Left forelimb (tissue), 1 donor: ENCODE measurements at places on chromosomes 5 and 9.

DNA sequence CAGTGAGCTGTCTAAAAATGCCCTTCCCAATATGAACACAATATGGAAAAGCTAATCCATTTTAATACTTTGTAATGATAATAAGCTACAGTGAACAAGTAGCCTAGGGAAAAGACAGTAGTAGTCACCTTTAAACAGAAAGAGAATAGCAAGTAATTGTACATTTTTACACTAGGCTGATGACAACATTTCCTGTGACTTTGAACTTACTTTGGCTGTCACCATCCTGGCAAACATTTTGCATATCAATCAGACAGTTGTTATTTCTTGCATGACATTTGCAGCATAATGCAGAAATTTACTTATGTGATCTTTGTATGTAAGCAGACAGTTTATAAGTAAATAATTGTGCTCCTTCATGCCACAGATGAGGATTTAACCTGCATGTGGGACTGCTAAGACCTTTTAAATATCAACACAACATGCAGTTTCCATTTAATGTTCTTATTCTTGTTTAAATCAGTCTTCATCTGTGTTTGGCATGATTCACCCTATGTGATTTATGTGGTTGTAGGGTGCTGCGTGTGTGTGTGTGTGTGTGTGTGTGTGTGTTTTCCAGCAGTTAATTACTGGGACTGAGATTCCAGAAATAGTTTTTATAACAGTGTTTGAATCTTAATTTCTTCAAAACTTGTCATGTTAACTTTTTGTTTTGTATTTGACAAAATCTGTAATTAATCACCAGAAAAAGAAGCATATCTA, 997.1 kb upstream of the ARRDC3 start:
- no peak for DNase-seq

DNA sequence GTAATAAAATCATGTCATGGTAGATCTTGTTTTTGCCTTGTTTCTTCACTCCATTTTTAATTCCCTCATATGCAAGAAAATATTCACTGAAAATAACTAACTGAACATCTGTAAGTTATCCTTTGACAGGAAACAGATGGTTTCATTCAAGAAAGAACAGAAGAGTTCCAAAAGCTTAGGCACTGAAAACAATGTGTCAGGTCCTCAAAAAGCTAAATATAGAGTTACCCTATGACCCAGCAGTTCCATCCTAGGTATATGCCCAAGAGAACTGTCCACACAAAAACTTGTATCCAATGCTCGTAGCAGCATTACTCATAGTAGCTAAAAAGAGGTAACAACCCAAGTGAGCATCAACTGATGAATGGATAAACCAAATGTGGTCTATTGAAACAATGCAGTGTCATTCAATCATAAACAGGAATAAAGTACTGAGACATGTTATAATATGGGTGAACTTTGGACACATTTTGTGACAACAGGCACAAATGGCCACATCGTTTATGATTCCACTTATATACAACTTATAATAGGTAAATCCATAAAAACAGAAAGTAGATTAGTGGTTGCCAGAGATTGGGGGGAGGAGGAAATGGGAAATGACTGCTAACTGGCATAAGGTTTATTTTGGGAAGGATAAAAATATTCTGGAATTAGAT, 231.0 kb downstream of the FRMD3 start:
- no peak for DNase-seq

DNA sequence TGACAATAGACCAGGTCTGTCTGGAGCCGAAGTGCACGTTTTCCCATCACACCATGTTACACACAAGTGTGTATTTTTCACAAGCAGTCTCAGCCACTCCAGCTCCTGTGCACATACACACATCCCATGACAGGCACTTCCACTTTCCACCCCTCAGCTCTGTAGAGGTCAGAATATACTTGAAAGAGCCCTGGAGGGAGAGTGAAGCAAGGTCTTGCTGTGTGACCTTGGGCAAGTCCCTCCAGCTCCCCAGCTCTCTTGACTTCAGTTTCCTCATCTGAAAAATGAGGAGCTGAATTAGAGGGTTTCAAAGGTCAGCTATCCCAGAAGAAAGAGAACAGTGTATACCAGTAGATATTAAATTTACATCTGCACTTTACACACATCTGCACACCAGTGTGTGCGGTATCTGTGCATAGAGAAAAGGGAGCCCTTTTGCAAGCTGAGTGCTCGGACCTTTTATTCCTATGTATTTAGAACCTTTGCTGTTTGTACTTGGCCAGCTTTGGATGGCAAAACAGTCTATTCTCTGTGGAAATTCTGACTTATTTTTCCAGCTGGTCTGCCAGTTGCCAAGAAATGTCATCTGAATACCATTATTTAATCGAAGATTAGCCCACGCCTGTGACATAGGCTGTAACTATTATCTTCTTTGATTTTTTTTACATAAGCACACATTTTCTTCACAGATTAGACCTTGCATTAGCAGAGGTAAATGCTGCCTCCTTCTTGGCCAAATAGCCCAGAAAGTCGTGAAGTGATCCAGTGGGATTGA, 528.0 kb downstream of the BNC2 start:
- no peak for DNase-seq

- DNase-seq: no peak
Measured at GRCh38 chr5:136242136-136242535, 49.2 kb upstream of the SMIM32 start.

DNA sequence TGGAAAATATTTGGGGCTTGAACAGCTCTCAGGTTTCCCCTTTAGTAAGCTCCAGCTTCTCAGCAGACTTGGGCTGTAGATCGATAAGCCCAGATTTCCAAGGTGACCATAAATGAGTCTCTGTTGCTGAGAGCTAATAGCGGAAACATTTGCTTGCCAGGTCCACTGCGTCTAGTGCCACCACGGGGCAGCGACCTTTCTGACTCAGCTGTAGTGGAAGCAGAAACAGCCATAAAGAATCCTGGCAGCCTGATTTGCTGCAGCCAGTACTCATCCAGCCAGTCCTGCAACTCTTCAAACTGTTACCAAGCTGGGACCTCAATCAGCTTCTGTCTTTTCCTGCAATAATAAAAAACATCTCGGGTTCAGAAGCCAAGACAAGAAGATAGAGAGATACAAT, 241.7 kb downstream of the DOCK8 start:
- DNase-seq: no peak

- no peak for DNase-seq
Measured at GRCh38 chr9:126474786-126475485, 138.8 kb upstream of the LMX1B start.

DNA sequence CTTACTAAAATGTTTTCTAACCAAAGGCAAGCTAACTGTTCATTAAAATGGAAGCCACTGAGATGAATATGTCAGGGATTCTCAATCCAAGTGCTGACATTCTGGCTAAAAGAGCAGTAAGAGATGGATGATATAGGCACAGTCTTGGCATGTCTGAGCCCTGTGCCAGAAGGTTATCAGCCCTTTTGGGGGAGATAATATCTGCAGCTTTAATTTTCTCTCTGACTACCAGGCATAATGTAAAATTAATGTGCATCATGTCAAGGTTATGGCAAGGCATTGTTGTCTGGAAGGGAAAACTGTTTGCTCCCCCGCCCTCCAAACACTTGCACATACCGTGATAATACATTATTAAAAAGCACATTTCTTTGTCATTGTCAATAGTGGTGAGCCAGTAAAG, 609.8 kb downstream of the ZNF608 start:
- DNase-seq: no peak

DNA sequence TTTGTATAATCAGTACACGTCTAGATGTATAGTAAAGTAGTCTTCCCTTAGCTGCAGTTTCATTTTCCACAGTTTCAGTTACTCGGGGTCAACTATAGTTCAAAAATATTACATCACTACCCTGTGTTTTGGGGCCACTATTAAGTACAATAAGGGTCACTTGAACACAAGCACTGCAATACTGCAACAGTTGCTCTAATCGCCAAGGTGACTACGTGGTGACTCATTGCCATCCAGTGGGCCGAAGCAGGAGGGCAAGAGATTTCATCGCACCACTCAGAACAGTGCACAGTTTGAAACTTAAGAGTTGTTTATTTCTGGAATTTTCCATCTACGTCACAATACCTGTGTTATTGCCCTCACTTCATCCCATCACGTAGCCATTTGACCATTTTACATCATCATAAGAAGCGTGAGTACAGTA, at the start of gene ARL14EPL:
TSS of gene ARL14EPL (plus strand) at position 379 of the 424 bp plus-strand sequence. CDS start 18,994 bp downstream, outside the sequence.
- DNase-seq: no peak

GRCh38 chr9:86301686-86302085, 19.3 kb upstream of the ISCA1 start:
- no peak for DNase-seq

DNA sequence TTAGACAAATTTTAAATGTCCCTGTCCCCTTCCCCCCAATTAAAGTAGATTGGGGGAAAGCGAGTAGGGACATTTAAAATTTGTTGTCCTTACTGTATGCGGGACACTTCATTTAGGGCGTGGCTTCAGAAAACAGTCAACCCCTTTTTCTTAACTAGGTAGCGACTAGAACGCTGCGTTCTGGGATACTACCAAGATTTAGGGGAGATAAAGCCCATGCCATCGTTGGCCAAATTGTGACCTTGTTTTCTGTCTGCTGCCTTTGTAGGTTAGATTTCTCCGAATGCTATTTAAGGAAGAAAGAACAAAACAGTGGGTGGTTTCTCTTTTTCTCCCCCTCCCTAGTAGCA, 1.2 kb downstream of the CKS2 start:
- DNase-seq: no peak

DNA sequence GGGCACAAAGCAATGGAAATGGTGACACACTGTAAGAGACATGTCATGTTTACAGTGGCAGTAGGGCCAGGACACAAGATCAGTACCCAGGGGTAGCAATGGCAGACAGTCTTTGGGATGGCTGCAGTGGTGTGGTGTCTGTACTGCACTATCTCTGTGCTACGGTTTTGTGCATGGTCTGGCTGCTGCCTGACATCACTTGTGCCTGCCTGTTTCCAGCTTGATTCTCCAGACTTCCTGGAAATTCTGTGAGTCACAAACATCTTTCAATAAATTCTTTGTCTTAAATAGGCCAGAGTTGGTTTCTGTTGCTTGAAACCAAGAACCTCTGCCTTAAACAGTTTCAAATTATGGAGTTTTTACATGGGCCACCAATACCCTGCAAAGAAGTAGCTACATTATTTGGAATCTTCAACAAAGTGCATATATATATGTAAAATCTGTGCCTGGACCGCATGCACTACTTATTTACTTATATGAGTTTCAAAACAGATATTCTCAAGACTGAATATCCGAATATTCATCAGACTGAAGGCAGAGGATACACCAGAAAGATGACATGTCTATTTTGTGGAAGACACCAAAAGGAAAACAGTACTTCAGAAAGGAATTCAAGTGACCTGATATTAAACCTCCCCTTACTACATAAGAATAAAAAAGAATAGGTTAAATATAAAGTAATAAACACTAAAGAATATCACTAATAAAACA, 188.1 kb downstream of the RFX3 start:
- DNase-seq: no peak

DNA sequence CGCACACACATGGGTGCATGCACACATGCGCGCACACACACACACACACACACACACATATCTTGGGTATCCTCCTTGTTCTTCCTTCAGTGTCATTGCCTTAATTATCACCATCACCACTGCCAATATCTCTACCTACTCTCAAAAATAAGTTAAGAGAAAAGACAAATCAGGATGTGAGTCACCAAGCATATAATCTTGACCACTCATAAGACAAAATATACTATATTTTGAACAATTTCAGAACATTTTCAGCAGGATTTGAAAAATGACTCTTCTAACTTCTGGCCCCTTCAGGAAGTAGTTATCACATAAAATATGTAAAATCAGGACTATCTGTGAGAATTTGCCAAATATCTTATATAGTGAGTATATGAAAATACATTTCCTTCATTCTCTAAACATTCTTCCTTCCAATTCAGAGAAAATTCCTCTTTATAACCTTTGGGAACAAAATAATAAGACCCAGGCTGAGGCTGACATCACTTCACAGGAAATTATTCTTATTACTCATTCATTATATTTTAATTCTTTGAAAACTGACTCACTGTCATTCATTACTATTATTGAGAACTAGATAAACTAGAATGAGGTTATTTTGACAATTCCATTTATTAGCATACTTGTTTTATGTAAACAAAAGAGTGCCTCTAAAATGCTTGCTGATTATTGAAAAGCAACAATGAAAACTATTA, 772.0 kb upstream of the ACO1 start:
- DNase-seq: no peak

GRCh38 chr9:119852390-119852789, 483.2 kb upstream of the BRINP1 start:
- DNase-seq: no peak

- no peak for DNase-seq
Measured at GRCh38 chr5:128014578-128014977, 69.0 kb upstream of the SLC12A2 start.

GRCh38 chr9:122389799-122390481, 19.1 kb downstream of the PTGS1 start:
- DNase-seq: no peak

DNA sequence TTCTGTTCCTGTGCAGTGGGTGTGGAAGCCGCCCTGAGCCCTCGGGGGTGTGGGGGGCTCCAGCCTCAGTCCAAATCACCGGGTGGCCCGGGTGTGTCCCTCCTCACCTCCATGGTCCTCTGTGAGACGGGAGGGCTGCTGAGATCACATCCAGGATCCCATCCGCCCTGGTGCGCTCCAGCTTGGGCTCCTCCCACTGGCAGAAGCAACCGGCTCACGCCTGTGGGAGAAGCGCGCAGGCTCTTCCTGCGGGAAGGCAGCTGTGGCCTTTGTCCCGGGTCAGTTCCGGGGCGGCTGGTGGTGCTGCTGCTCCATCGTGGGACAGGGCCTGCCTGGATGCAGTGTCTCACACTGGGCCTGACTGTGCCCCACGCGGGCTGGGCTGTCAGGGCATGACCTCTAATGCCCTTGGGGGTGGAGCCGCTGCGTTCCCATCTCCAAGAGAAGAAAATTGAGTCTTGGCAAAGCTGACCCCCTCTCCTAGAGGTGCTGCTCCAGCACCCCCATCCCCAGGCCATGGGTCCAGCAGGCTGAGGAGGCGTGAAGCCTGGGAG, 18.5 kb downstream of the OLFM1 start:
- no peak for DNase-seq

GRCh38 chr5:14745753-14746152, 81.2 kb downstream of the OTULIN start:
- DNase-seq: no peak

DNA sequence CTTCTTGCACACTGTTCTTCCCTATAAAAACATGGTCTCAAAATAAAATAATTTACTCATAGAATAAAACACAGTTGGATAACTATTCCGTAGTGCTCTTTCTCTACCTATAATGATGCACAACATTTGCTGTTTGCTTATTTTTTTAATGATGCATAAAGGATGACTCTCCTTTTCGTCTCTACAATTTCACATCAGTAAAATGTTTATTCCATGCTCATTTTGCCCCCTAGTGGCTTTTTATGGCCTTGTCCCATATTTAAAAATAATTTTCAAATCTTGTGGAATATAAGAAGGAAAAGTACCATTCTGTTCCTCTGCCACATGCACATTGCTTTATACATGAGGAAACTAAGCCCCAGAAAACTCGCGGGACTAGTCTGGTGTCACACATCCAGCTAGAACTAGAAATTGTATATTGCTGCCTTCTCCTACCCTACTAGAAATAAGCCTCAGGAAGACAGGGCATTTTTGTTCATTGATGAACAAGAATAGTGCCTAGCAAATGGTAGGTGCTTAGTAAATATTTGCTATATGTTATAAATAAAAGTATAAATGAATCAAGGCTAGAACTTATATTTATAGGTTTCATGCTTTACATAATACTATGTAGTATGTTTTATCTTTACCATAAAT, 12.7 kb downstream of the KCTD16 start:
- no peak for DNase-seq

- DNase-seq: no peak
Measured at GRCh38 chr5:141496038-141496437, 7.2 kb downstream of the PCDHGC5 start.
